Left renal pelvis (tissue), 4 donors: ENCODE measurements at places on chromosomes 5 and 9. TPM values are rescaled to one million over a fixed set of nuclear protein-coding genes. Genes with fewer than 3 reads are reported as not detected.

Gene SVEP1
- polyA plus RNA-seq, result 8.7 TPM

GRCh38 chr9:110323818-110324217 lies 13.8 kb downstream of the TXNDC8 start:
- DNase-seq, result no peak

Gene ZNF300
- 32.5 TPM for polyA plus RNA-seq

GRCh38 chr5:117999939-118000549 lies 988.3 kb downstream of the DTWD2 start:
- no peak for DNase-seq

DNA sequence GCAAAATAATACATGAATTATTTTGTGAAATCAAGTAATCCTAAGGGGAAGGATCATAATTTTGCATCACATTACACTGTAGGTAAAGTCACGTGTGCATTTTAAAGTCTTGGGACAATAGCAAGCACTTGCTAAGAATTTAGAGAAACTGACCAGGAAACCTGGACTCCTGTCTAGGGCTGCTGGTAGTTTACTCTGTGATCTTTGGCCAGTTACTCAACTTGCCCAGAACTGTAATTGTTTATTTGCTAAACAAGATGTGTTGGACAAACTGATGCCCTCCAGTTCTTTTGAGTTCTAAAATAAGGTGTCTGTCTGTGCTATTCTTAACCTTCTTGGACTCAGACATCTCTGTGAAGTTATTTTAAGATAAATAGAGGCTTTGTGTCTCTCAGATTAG lies 594.8 kb upstream of the DMAC1 start:
- no peak for DNase-seq

Gene COL15A1
- 36.1 TPM for polyA plus RNA-seq

Gene DMAC1
- 81.5 TPM for polyA plus RNA-seq

Gene MXD3
- 12.8 TPM for polyA plus RNA-seq

DNA sequence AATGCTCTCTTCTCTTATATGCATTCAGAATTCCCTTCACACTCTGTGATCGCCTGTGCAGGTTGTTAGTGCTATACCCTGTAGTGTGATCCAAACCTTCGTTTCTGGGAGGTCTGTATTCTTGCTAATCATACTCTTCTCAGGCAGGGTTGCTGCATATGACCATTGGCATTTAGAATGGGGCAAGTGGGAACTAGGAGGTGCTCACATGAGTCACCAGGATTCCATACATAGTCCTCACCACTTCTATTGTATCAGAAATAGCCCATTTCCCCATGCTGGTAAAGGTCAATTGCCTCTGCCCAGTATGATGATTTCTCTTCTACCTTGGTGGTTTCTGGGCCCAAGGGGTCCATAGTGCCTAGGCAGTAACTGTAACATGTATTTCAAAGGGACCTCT lies 443.5 kb upstream of the CDH6 start:
- no peak for DNase-seq

DNA sequence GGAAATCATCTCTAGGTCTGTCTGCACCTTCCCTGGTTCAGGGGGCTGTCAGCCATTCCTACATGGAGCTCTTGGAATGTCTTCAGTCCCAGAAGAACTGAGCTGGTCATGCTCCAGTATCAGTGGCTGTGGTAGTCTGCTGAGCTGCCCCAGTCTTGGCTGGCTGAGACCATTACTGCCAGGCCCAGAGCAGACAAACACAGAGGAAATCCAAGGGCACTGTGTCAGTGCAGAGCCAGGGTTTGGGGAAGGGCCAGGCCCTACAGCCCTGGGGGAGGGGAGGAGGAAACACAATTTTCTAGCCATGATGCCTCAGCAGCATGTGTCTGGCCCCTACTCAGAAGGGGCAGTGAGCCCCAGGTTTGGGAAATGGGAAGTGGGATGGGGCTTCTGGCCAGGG lies 58.4 kb downstream of the ARHGEF37 start:
- DNase-seq, result no peak

DNA sequence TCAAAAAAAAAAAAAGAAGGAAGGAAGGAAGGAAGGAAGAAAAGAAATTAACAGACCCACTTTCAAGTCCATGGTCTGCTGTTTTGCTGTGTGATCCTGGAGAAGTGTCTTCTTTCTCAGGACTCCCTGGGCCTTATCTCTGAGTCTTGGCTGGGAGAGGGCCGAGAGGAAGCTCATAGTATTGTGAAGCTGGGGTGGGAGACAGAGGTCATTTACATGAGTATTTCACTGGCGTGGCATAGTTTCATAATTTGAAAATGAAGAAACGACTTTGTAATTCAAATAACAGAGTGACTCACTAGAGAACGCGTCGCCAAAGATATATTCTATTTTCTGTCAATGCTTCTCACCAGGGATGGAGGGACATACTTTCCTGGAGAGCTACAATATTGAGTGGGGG lies 2.4 kb upstream of the C9orf50 start:
- DNase-seq, result no peak

Gene QRFP
- 0.61 TPM for polyA plus RNA-seq

Gene LCNL1
- polyA plus RNA-seq, result 0.11 TPM

- no peak for DNase-seq
Observed at GRCh38 chr9:87567001-87567400, 69.3 kb downstream of the DAPK1 start.

Gene MEGF10
- polyA plus RNA-seq, result 0.76 TPM

GRCh38 chr9:92188969-92189781 lies 74.0 kb upstream of the SPTLC1 start:
- no peak for DNase-seq
